Pancreas (tissue), 10 donors: ENCODE measurements at places on chromosomes 7 and 10. TPM values are rescaled to one million over a fixed set of nuclear protein-coding genes. Genes with fewer than 3 reads are reported as not detected.

DNA sequence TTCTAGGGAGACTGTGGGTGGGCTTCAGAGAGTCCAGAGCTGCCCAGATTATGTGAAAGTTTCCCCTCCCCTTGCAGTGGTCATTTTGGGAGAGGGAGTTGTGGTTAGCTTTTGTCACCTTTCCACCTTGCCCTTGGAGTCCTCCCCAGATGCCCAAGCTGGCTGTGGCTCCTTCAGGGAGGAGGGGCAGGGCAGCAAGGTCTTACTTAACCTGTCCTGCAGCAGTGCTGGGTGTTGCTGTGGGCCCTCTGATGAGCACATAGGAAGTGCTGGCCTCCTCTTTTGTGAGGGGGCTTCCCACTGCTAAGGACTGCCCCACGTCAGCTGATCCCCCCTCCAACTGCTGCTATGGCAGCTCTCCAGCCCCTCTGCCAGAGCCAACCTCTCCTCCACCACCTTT lies 17.6 kb upstream of the AQP1 start:
- H3K36me3 ChIP-seq = no peaks in the 10 kb centered on the region
- DNase-seq = no peak
- H3K4me3 ChIP-seq = no peak overlapping the region
- H3K27me3 ChIP-seq = no peaks in the 10 kb centered on the region
- peak overlapping the region; percentile 90 for H3K27ac ChIP-seq

The AOAH gene
- polyA plus RNA-seq = 2.6 TPM

GRCh38 chr10:29731760-29732159 lies 97.0 kb upstream of the SVIL start:
- no peaks in the 10 kb centered on the region for H3K36me3 ChIP-seq
- no peaks in the 10 kb centered on the region for H3K4me1 ChIP-seq
- H3K4me3 ChIP-seq = no peak overlapping the region
- no peak overlapping the region for H3K27ac ChIP-seq

DNA sequence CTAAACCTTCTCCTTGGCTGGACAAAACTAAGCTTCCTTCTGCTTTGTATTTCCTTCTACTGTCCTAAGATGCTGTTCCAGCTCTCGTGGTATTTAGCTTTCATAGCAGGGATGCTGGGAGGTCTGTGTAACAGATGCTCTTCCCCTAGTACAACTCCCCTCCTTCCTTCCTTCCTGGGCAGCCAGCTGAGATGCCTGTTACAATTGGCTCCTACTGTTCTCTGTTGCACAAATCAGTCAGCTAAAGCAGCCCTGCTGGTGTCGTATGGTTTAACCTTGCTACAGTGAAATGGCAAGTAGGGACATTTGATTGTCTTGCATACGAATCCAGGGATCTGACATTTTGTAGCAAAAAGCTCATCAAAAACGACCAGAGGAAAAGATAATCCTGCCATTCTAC lies 143.8 kb downstream of the ARHGAP21 start:
- H3K4me3 ChIP-seq = no peak overlapping the region
- no peaks in the 10 kb centered on the region for H3K27me3 ChIP-seq
- H3K4me1 ChIP-seq = no peaks in the 10 kb centered on the region
- DNase-seq = no peak
- H3K36me3 ChIP-seq = no peaks in the 10 kb centered on the region

DNA sequence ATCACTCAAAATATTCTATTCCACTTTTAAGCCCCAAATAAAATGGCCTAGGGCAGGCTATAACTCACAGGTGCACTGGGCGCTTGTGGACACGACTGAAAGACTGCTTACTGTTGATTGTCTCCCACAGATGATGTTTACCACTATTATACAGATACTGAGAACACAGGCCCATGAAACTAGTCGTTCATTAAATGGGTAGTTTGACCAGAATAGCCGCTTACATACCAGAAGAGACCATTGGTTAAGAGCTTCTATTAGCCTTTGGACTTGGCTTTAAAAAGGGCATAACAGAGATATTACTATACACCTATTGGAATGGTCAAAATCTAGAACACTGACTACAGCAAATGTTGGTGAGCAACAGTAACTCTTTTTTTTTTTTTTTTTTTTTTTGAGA lies 4.3 kb downstream of the CCDC6 start:
- H3K4me3 ChIP-seq = no peak overlapping the region
- no peaks in the 10 kb centered on the region for H3K36me3 ChIP-seq
- no peaks in the 10 kb centered on the region for H3K27me3 ChIP-seq

GRCh38 chr10:81065474-81065873 lies 527.8 kb downstream of the SH2D4B start:
- no peaks in the 10 kb centered on the region for H3K4me1 ChIP-seq
- no peaks in the 10 kb centered on the region for H3K36me3 ChIP-seq
- no peak overlapping the region for H3K4me3 ChIP-seq
- H3K27me3 ChIP-seq = no peaks in the 10 kb centered on the region
- no peak for DNase-seq

- H3K4me3 ChIP-seq = no peak overlapping the region
- no peak overlapping the region for H3K27ac ChIP-seq
- DNase-seq = no peak
These were observed 85.3 kb downstream of the SEMA3C start for GRCh38 chr7:80833289-80834268.

The AMZ1 gene
- 0.05 TPM for polyA plus RNA-seq

The DNA2 gene
- 1.3 TPM for polyA plus RNA-seq

- peak overlapping the region; percentile 51 for H3K27ac ChIP-seq
- DNase-seq = no peak
- H3K36me3 ChIP-seq = no peaks in the 10 kb centered on the region
- peaks cover 11% of the 10 kb centered on the region for H3K4me1 ChIP-seq
- no peaks in the 10 kb centered on the region for H3K27me3 ChIP-seq
These were observed 70.1 kb downstream of the AMZ1 start for GRCh38 chr7:2757904-2758672.

DNA sequence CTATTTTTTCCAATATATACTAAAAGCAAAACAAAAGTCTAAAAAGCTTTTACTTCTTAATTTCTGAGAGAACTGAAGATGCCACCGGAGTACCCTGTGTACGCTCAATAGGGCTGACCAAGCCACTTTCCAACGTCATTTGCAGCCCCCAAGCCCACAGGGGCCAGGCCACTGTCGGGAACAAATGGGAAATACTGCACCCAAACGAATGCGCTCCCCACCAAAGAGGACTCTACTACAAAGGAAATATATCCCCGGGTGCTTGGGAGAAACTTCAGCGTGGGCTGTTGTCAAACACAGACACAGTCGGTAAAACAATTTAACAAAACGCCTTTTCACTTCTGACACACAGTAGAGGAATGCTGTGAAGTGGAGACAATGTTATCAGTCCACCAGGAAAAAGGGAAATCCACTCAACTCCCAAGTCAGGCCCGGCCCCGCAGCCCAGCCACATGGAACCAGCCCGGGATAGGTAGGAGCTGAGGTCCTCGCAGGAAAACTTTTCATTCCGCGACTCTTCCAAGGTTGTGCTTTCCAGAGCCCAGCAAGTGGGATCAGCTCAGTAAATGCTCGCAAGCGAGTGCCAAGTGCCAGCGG lies 1.4 kb downstream of the PARD3 start:
- no peaks in the 10 kb centered on the region for H3K27me3 ChIP-seq
- peak; percentile 43 for DNase-seq
- H3K36me3 ChIP-seq = no peaks in the 10 kb centered on the region
- H3K4me1 ChIP-seq = peaks cover 27% of the 10 kb centered on the region

DNA sequence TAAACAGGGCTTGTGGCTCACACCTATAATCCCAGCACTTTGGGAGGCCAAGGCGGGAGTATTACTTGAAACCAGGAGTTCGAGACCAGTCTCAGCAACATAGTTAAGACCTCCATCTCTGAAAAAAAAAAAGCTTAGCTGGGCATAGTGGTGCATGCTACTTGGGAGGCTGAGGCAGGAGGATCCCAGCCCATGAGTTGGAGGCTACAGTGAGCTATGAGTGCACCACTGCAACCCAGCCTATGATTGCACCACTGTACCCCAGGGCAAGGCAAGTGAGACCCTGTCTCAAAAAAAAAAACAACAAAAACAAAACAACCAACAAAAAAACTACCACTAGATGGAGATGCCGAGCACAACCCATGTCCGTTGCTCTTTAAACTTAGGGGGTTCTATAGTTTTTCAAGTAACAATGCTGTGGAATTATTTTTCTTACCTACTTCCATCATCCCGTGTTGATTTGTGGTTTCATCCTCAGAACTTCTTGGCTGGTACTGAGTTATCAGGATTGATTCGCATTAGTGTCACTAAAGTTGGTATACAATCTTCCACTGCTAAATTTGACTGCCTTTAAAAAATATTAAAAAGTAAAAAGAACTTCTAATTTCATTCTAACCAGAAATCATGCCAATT lies 12.2 kb upstream of the REPIN1 start:
- H3K4me1 ChIP-seq = peaks cover 7% of the 10 kb centered on the region
- no peaks in the 10 kb centered on the region for H3K36me3 ChIP-seq
- H3K4me3 ChIP-seq = no peak overlapping the region

The MINDY4 gene
- 4.3 TPM for polyA plus RNA-seq

- DNase-seq = no peak
- no peaks in the 10 kb centered on the region for H3K27me3 ChIP-seq
- peaks cover 4% of the 10 kb centered on the region for H3K36me3 ChIP-seq
- no peak overlapping the region for H3K27ac ChIP-seq
These were observed 33.4 kb upstream of the PPP3CB start for GRCh38 chr10:73529089-73529832.

The CLCN1 gene
- 0.05 TPM for polyA plus RNA-seq

The GPC2 gene
- polyA plus RNA-seq = 0.68 TPM

The CFAP70 gene
- 10.0 TPM for polyA plus RNA-seq

- no peak overlapping the region for H3K4me3 ChIP-seq
- H3K4me1 ChIP-seq = no peaks in the 10 kb centered on the region
- H3K36me3 ChIP-seq = no peaks in the 10 kb centered on the region
- no peaks in the 10 kb centered on the region for H3K27me3 ChIP-seq
- no peak overlapping the region for H3K27ac ChIP-seq
These were observed 97.0 kb upstream of the AMPH start for GRCh38 chr7:38728145-38728544.

- H3K4me1 ChIP-seq = no peaks in the 10 kb centered on the region
- no peaks in the 10 kb centered on the region for H3K36me3 ChIP-seq
- H3K27ac ChIP-seq = no peak overlapping the region
- no peak overlapping the region for H3K4me3 ChIP-seq
- no peak for DNase-seq
- H3K27me3 ChIP-seq = no peaks in the 10 kb centered on the region
These were observed 238.7 kb downstream of the SEC23IP start for GRCh38 chr10:120131183-120131582.

DNA sequence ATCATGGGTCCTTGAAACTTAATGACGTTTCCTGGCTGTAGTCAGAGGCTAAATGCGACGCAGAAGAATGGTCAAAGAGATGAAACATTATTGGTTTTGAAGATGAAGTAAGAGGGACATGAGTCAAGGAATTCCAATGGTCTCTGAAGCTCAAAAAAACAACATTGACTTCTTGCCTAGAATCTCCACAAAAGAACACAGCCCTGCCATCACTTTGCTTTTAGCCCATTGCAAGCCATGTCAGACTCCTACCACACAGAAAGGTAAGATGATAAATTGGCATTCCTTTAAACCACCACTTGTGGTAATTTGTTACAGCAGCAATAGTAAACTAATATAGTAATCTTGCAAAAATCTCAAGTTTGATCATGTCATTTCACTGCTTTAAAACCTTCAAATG lies 109.4 kb downstream of the TMEM26 start:
- no peaks in the 10 kb centered on the region for H3K27me3 ChIP-seq
- no peak overlapping the region for H3K4me3 ChIP-seq
- no peaks in the 10 kb centered on the region for H3K4me1 ChIP-seq

DNA sequence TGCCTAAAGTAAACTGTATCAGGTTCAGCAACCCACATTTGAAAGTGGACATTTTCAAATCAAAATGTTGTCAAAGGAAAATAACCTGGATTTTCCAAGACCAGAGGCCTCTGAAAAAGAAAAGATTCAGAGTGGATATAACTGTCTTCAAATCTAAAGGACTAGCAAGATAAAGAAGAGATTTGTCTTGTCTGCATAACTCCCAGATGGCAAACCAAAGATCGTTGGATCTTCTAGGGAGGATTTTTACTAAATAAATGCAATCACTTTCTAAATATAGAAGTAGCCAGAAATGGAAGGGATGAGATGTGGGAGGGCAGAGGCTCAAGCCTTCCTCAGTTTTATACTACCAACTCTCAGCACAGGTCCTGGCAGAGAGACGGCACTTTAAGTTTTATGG lies 39.0 kb downstream of the CABCOCO1 start:
- no peak overlapping the region for H3K27ac ChIP-seq
- DNase-seq = no peak
- no peaks in the 10 kb centered on the region for H3K36me3 ChIP-seq
- H3K27me3 ChIP-seq = no peaks in the 10 kb centered on the region
- no peaks in the 10 kb centered on the region for H3K4me1 ChIP-seq
- no peak overlapping the region for H3K4me3 ChIP-seq

DNA sequence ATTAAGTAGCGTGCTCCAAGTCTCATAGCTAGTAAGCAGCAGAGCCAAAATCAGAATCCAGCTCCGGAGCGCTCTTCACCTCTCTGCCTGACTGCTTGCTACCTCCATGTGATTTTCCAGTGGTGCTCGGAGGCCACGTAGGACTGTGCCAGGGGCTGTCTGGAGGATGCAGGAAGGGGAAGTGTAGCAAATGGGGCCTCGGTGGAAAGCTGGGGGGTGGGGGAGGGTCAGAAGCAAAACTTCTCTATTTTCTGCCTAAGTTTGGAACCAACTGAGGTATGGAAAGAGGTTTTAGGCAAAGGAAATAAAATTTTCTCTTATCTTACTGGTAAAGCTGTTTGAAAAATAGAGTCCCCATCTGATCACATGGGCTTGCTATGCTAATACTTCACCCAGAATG lies 108.7 kb downstream of the TBXAS1 start:
- no peaks in the 10 kb centered on the region for H3K4me1 ChIP-seq
- no peak for DNase-seq
- H3K4me3 ChIP-seq = no peak overlapping the region
- H3K27ac ChIP-seq = no peak overlapping the region
- no peaks in the 10 kb centered on the region for H3K36me3 ChIP-seq

DNA sequence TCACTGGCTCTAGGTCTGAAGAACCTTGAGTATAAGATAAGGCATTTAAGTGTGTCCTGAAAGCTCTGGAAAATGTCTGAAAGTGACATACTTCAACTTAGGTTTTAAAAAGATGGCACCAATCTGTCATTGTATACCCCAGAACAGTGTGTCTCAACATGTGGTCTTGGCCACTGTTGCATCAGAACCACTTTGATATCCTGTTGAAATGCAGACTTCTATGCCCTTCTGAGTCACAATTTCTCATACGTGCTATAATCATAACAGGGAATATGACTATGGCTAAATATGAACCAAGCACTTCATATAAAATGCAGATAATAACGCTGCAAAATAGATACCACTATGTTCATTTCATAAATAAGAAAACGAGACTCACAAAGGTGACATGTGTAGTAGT lies 38.0 kb upstream of the GPAM start:
- H3K36me3 ChIP-seq = no peaks in the 10 kb centered on the region
- no peak overlapping the region for H3K27ac ChIP-seq
- DNase-seq = no peak
- H3K4me1 ChIP-seq = no peaks in the 10 kb centered on the region
- H3K4me3 ChIP-seq = no peak overlapping the region

DNA sequence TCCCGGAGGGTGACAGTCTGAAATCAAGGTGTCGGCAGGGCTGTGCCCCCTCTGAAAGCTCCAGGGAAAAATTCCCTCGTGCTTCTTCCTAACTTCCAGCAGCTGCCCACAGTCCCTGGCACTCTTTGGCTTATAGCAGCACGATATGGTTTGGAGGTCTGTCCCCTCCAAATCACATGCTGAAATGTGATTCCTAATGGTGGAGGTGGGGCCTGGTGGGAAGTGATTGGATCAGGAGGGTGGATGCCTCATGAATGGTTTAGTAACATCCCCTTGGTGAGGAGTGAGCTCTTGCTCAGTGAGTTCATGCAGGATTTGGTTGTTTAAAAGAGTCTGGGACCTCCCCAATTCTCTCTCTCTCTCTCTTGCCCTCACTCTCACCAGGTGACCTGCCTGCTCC lies 51.1 kb downstream of the GPAM start:
- H3K4me1 ChIP-seq = no peaks in the 10 kb centered on the region
- no peaks in the 10 kb centered on the region for H3K27me3 ChIP-seq
- H3K36me3 ChIP-seq = no peaks in the 10 kb centered on the region
- H3K4me3 ChIP-seq = no peak overlapping the region
- no peak overlapping the region for H3K27ac ChIP-seq
